ENCODE measurements at places on chromosomes 16 and 17.

GRCh38 chr16:3202903-3203539, 15.0 kb downstream of the OR1F1 start:
- DNase-seq: no peak

GRCh38 chr16:67017421-67017750, 11.6 kb upstream of the CBFB start:
- peak; percentile 34 for DNase-seq

- no peak for DNase-seq
Measured at GRCh38 chr16:24178496-24178895, 77.6 kb upstream of the CACNG3 start.

DNA sequence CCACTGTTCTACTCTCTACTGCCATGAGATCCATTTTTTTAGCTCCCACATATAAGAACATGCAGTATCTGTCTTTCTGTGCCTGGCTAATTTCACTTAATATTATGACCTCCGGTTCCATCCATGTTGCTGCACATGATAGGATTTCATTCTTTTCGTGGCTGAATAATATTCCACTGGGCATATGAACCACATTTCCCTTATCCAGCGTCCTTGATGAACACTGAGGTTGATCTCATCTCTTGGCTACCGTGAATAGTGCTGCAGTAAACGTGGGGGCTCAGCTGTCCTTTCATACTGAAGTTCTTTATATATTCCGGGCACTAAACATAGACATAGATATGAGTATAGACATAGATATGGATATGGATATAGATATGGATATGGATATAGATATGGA, 109.3 kb upstream of the TNRC6C start:
- no peak for DNase-seq

DNA sequence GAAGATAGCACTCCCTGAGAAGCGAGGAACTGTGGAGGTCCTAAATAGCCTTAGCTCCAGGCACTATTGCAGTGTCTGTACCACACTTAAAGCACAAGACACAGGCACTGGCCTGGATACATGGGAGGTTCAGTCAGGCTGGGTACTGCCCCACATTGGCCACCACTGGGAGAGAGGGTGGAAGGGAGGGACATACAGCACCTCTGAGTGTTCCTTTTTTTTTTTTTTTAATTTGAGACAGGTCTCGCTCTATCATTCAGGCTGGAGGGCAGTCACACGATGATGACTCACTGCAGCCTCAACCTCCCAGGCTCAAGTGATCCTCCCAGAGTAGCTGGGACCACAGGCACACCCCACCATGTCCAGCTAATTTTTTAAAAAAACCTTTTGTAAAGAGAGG, 1.4 kb downstream of the GSG1L2 start:
- DNase-seq: no peak

DNA sequence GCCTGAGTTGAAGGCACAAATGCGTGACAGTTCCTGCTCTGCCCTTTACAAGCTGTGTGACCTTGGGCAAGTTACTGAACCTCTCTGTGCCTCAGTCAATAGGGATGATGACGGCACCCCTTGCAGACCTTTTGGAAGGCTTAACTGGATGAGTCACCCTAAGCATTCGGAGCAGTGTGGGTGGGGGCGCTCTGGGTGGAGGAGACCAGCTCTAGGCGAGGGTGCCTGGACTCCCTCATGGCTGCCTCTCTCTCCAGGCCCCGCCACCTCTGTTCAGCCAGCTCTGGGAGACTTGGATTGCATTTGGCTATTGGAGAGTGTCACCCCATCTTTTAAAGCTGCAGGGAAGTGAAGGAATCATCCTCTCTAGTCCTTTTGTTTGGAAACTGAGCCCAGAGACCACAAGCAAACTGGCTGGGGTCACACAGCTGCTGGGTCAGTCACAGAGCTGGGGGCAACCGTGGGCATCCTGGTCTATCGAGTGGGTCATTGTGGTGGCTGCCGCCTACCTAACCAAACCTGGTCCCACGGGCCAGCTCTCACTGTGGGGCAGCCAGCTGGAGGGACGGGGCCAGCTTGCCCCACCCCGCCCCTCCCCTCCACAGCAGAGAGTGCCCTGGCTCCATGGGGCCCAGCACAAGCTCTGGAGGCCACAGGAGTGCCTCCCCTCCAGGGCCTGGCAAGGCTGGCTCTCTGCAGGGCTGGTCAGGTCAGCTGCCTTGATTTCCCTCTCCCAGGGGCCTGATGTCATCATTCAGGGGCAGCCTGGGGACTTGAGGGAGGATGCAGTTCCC, 20.2 kb upstream of the GSE1 start:
- DNase-seq: no peak

- no peak for DNase-seq
Measured at GRCh38 chr16:12158428-12158827, 181.9 kb downstream of the SNX29 start.

GRCh38 chr16:3075523-3075915, 10.1 kb downstream of the IL32 start:
- no peak for DNase-seq

GRCh38 chr16:77594057-77594456, 128.3 kb upstream of the NUDT7 start:
- no peak for DNase-seq

DNA sequence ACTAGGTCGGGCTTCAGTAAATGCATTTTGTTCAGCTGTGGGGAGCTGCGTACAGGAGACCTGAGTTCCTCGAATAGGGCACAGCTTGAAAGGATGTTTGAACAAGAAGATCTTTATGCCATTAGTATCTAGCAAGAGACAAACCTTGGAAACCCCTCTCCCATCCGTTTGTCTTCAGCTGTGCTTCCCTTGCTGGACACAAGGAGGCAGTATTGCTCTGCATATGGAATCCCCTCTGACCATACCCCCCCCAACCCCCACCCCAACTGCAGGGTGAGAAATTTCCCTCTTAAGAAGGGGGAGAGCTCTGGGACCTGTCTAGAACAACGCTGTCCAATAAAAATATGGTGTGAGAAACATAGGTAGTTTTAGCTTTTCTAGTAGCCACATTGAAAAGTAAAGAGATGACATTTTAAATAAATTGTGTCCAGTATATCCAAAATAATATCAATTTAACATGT, 1.6 kb downstream of the MRM1 start:
- peak; percentile 80 for DNase-seq

GRCh38 chr17:49553676-49554335, 21.9 kb upstream of the NXPH3 start:
- no peak for DNase-seq

GRCh38 chr17:33142705-33143299, 150.3 kb downstream of the ASIC2 start:
- DNase-seq: no peak

DNA sequence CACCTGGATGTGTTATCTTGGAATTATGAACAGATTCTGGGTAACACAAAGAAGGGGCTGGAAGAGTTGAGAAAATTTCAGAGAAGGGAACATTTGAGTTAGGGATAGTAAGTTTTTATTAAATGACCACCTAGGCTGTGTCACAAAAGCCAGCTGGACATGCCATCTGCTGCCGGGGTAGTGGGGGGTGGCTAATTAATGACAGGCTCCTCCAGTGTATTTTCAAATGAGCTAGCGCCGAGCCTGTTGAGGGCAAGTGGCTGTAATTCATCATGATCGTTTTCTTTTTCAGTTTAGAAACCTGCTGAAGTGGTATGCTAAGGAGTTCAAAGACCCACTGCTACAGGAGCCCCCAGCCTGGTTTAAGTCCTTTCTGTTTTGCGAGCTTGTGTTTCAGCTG, 6.2 kb downstream of the TMEM97 start:
- no peak for DNase-seq

DNA sequence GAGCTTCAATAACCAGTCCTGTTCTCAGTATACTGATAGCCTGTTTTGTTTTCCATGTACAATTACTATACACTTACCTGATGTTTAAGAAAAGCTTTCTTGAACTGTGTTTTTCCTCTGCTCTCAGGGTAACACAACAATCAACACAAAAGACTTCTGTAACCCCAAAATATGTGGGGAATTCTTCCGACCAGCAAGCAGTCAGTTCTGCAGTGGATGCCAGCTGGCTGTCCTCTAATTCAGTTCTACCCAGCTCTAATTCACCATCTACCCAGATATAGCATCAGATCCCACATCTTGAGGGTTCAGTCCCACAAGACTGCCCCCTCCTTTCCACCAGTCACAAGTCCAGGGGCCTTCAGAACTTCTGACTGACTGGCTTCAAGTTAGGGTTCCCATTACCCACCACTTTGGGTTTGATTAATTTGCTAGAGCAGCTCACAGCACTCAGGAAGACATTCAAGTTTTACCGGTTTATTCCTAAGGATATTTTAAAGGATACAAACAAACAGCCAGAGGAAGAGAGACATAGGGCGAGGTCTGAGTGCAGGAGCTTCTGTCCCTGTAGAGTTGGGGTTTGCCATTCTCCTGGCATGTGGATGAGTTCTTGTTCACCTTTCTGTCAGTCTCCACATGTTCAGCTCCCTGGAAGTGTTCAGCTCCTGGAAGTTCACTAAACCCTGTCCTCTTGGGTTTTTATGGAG, 178.2 kb downstream of the CHD9 start:
- no peak for DNase-seq

- DNase-seq: peak; percentile 87
Measured at GRCh38 chr16:10564591-10564990, 15.8 kb downstream of the EMP2 start.

DNA sequence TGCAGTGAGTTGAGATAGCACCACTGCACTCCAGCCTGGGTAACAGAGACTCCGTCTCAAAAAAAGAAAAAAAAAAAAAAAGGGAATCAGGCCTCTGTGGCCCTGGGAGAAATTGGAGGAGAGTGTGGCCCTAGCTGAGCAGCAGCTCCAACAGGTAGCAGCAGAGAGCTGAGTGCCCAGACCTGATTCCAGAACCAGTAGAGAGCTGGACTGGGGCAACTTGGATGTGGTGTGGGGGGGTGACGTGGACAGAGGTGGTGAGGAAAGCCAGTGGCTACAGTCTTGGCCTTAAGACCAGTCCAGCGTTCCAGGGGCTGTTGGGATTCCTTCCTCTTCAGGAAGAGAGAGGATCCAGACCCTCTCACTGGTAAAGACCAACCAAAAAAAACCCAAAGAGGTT, 1.7 kb downstream of the HSPB9 start:
- DNase-seq: no peak

DNA sequence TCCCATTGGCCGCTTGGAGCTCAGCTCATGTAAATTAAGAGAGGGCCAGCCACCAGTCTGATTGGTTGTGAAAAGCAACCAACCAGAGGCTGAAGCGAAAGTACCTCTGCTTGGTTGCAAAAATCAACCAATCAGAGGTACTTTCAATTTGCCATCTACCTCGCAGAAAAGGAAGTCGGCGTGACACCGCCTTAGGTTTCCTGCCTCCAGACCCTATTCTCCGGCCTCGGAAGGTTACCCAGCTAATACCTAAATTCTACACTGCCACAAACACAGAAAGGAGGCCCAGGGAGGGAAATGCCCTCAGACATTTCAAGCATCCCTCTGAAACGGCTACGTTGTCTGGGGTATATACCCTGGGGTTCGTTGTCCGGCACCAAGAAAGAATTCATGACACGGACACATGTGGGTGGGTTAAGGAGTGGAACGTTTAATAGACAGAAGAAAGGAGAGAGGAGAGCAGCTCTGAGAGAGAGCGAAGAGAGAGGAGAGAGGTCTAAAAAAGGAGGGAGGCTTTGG, 481.3 kb downstream of the TMEM114 start:
- no peak for DNase-seq

DNA sequence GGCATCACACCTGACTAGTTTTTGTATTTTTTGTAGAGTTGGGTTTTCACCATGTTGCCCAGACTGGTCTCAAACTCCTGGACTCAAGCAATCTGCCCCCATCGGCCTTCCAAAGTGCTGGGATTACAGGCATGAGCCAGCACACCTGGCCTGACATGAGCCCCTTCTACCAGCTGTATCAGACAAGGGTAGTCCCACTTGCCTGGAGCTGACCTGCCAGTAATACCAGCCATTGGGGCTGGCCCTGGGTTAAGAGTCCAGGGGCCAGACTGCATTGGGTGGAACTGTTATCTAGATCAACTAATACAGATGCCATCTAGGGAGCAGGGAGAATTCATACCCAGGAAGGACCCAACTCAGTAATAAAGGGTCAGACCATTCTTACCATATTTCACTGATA, 28.1 kb downstream of the WSB1 start:
- no peak for DNase-seq

DNA sequence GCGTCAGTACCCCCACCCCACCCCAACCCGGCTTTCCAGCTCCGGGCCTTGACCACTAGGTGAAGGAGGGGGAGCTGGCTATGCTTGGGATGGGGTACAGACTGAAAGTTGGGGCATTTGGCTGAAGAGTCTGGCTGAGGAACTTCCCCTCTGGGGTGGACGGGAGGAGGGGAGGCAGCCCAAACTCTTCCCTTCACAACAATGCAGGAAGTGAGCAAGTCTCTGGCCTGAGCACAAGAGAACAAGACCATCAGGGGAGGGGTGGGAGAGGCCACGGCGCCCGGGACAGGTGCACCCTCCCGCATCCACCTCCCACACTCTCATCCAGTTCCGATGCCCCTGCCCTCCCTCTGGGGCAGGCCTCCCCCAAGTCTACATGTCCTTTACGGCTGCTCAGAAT, 5.6 kb downstream of the USH1G start:
- no peak for DNase-seq

DNA sequence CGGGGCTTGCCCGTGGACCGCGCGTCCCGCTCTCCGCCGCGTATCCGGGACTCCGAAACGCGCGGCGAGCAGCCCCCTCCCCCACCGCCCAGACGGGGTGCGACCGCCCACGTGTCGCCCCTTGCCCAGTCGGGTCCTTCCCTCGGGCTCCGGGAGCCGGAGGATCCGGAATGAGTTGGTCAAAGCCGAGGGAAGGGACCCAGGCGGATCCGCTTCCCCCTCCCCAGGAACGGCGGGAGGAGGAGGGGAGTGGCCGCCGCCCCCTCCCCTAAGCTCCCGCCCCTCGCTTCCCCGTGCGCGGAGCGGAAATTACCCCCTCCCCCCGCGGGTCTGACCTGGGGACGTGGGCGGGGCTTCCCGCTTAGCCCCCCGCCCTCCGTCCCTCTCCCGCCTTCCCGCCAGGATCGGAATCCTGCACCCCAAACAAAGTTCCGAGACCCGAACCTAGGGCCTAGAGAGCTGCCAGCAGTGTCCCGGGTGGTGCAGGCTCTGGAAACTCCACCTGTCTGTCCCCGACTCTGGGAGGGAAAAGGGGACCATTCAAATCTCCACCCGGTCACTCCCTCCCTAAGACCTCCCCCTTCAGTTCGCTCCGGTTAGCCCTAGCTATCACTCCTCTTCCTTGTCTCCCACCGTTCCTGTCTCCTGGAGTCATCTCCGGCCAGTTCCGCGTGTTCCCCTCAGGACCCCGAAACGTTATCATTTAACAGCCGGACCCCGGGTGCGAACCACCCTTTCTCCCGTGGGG, 1.0 kb upstream of the IGF2BP1 start:
- no peak for DNase-seq

- DNase-seq: no peak
Measured at GRCh38 chr17:49991409-49991808, 3.6 kb downstream of the DLX3 start.

- DNase-seq: no peak
Measured at GRCh38 chr17:45783593-45784292, 377 bp upstream of the CRHR1 start.

DNA sequence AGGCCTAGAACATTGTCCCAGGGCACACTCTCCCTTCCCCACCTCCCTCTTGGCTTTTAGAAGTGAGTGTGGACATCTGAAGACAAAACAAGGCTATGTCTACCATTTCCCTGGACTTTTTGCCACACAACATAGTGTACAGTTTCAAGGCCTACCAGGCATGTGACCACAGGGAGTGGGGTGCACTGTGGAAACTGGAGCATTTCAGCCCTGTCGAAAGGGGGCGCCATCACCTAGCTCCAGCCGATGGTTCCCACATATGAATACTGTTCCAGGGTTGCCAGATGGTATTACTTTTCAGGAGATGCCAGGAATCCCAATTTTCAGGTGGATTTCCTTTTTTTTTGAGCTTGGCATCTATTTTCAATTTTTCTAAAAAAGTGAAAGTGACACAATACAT, 140.7 kb downstream of the KATNIP start:
- DNase-seq: peak; percentile 42

Measured in ascending aorta (tissue), 2 donors.